ENCODE measurements at places on chromosomes 5 and 9.

- DNase-seq = no peak
Observed at GRCh38 chr9:94981723-94982090, 255.2 kb downstream of the AOPEP start.

DNA sequence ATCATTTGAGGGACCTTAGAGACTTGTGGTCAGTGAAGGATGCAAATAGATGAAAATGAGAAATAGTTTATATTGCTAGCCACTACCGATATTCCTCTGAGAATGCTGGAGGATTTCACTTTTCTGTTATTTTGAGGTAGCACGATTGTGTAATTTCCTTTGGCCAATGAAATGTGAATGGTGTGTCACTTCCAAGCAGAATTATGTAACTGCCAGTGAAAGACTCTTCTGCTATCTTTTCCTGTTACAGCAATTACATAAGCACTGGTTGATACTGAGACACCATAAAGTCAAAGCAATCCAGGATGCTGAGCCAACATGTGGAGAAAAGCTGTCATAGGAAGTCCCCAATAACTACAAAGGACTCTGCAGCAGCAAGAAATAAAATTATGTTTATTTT, 3.6 kb upstream of the PCDHA2 start:
- no peak for DNase-seq

DNA sequence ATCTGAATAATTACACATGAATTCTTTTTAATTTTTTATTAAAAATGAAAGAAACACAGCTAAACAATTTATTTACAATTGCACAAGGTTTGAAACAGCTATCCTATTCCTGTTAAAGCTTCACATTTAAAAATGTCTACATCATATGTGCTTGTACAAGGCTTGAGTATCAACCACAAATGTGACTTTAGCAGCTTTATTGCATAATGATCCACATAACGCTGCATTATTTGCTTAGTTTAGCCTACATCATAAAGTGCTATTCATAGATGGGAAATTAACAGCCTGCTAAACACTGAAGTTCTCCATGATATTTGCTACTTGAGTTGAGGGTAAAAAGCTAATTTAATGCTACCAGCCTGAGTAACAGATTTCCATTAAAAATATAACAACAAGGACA, 45.0 kb downstream of the TRIM36 start:
- DNase-seq = no peak

DNA sequence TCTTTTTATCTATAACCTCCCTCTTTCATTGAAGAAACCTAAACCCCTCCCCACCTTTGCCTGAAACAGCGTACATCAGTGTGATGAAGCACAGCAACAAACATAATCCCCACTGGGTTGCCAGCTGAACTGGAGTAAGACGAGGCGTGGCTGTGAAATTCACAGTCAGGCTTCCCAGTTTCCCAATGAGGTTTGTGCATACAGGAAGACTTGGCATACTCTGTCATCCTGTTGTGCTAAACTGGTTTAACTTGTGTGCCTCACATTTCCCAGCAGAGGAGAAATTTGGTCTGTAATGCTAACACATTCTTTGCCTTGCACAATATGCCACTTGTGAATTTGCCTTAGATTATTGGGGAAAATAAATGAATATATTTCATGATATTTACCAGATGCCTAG, 121.5 kb downstream of the SV2C start:
- DNase-seq = no peak

GRCh38 chr9:136558373-136558772, 12.5 kb upstream of the NOTCH1 start:
- DNase-seq = no peak

DNA sequence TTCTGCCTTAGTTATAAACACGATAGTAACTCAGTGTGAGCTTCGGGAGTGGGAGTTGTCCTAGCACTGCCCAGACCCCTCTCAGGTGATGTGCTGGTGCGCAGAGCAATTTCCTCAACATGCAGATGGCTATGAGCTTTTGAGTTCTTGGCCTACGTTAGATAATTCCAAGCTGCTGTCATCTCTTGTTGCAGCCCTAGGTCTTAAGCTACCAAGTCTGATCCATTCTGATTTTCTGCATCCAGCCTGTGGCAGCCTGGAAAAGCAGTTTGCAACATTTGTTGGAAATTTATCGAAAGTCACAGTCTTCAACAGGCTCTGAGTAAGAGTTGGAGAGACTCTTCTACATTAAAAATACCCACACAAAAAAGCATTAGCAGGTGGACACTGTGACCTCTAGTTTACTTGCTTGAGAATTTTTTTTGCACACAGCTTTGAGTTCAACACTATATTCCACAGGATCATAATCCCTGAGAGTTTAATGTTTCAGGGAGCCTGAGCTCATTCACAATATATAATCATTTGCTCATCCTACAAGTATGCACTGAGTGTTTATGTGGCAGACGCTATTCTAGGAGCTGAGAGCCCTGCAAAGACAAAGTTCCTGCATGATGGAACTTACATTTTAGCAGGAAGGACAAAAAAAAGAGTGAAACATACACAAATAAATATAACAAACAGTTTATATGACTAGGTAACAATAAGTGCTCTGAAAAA, 91.6 kb downstream of the UBE2QL1 start:
- no peak for DNase-seq

DNA sequence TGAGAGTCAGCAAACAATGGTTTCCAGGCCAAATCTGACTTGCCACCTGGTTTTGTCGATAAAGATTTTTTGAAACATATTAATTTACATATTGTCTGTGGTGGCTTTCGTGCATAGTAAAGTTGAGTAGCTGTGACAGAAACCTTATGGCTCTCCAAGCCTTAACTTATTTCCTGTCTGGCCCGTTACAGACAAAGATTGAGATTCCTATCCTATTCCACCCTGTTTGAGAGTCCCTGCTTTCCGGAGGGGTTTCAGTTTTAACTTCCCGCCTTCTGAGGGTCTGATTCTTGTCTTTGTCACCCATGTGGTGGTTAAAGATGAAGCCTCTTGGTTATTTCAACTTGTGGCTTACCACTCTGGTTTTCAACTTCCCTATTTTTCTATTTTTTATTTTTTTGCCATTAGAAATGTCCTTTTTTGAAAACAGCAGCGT, 11.4 kb downstream of the OTULIN start:
- DNase-seq = no peak

GRCh38 chr5:176778921-176779465, 31.4 kb upstream of the UNC5A start:
- no peak for DNase-seq

GRCh38 chr5:138610415-138610917, 35.3 kb upstream of the HSPA9 start:
- DNase-seq = no peak

GRCh38 chr9:82882138-82882537, 180.8 kb downstream of the RASEF start:
- no peak for DNase-seq

- no peak for DNase-seq
Observed at GRCh38 chr5:88419931-88420330, 151.3 kb upstream of the TMEM161B start.
